ENCODE measurements at places on chromosomes 5 and 9. TPM values are rescaled to one million over a fixed set of nuclear protein-coding genes. Genes with fewer than 3 reads are reported as not detected.

GRCh38 chr5:168275940-168276339 lies 15.5 kb upstream of the WWC1 start:
- no peak for DNase-seq

GRCh38 chr5:133327946-133328401 lies 276.2 kb downstream of the HSPA4 start:
- no peak for DNase-seq

DNA sequence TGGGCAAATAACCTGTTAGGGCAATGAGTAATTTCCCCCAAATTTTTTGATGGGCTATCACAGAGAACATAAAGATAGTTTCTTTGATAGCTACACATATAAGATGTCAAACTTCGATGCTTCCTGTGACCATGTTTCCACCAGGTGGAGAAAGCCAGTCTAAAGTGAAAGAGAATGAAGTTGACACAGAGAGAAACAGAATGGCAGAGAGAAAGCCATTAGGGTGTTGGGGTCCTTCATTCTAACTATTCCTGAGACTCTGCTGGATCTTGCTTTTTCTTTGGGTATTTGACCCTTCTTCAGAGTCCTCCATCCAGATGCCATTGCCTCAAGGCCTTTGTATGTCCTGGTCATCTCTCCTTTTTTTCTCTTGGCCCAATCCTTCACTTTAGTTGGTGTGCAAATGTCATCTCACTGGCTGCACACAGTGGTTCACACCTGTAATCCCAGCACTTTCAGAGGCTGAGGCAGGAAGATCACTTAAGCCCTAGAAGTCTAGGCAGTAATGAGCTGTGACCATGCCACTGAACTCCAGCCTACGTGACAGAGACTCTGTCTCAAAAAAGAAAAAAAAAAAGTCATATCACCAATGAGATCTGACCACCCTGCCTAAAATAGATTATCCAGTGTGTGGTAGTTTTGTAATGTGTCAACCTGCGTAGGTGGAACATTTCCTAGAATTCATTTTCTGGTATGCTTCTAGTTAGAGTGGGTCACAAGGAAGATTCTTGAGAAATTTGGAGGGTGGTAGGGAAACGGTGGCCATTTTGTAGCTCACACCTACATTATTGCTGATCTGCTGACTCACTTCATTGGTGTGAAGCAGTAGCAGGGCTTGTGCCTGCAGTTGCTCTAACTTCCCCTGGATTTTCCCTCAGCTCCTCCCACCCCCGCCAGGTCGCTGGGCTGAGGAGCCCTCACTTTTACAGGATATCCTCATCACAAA lies 20.8 kb upstream of the KIF2A start:
- no peak for DNase-seq

- peak; percentile 36 for DNase-seq
Observed at GRCh38 chr9:17793713-17794622, 215.1 kb downstream of the SH3GL2 start.

- DNase-seq: no peak
Observed at GRCh38 chr9:129469988-129470316, 150.9 kb downstream of the C9orf50 start.

GRCh38 chr5:180007582-180007981 lies 64.0 kb downstream of the RNF130 start:
- no peak for DNase-seq

DNA sequence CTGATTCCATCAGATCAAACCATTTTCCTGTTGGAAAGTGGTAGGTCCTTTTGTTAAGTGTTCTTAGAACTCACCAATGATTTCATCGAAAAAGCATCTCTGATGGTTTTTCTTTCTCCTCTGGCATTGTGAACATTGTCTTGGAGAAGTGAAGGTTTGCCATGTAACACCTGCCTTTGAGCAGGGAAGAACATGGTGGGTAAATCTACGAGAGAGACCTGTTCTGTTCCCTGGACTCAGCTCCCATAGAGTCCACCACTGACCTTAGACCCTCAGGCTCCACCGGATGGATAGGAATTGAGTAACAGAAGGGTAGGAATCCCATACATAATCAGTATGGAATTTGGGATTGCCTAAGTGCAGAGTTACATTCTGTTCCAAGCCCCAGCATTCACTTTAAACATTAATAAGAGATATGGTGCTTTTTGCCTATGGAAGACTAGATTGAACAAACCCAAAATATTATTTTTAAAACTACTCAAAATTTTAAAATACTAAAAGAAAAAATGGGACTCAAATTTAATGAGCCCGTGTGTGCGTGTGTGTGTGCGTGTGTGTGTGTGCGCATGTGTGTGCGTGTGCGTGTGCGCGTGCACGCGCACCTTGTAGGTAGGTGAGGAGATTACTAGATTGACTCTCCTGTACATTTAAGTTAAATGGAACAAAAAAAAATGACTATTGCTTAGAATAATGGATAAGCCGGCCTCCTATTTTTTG lies 92.0 kb downstream of the C9orf152 start:
- no peak for DNase-seq

DNA sequence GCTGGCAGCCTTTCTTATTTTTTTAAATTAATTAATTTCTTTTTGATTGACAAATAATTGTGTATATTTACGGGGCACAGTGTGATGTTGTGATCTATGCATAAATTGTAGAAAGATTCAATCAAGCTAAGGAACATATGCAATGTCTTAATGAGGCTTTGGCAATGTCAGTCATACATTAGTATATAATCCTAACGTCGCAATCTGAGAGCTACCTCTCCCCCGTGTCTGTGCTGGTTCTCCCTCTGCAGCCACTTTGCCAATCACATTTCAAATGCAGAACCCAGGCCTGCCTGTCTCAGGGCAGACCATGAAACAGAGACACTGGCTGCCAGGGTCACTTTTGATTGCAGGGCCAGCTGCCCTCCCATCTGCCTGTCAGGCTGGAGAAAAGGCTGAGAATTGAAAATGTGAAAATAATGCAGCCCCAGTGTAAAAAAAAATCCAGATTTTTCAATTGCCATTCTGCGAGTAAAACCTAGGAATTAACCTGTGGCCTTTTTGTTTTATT lies 56.3 kb downstream of the SLC24A2 start:
- DNase-seq: no peak

- DNase-seq: no peak
Observed at GRCh38 chr5:116395226-116395625, 179.4 kb downstream of the SEMA6A start.

GRCh38 chr5:138351056-138351455 lies 1.4 kb upstream of the KDM3B start:
- no peak for DNase-seq

DNA sequence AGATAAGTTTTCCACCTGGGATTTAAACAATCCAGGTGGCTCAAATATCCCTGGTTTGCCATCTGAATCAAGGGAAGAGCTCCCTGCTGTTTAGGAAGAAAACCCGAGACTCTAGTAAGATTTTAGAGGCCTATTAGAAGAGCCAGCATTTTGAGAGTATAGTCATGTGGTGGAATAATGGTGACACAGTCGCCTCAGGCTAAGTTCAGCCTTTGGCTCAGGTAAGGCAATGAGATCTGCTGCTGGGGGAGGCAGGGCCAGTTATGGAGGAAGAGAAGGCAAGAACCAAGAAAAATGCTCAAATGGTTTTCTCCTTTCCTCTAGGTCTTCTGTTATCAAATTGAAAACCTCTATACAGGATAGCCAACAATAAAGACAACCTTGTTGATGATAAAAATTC lies 16.2 kb downstream of the RAD1 start:
- no peak for DNase-seq

- DNase-seq: no peak
Observed at GRCh38 chr9:127599550-127599891, 12.6 kb upstream of the STXBP1 start.

DNA sequence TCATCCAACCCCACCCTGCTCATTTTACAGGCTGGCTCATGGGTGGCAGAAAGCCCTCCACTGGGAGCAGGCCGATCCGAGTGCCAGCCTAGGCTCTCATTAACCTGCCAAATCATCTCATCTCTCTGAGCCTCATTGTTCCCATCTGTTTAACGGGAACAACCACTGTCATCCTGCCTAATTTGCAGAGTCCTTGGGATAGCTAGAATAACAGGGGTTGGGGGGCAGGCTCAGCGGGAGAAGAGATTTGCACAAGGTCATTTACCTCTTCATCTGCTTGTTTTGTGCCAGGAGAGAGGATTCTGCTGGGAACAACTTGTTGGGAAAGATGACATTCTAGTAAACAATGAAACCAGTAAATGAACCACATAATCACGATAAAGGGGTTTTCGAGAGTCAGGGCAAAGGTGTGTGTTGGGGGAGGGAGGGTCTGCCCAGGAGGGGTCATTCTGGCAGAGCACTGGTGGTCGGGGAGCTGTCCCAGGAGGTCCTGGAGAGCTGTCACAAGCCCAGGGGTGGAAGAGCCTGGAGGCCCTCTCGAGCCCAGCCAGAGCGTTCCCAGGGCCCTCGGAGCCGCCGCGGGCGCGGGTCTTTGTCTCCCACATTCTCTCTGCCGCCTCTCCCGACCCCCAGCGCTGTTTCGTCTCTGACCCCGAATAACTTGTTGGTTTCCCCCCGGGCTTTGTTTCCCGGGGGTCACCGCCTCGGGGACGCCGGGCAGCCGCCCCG lies 22.8 kb upstream of the NDST1 start:
- no peak for DNase-seq

DNA sequence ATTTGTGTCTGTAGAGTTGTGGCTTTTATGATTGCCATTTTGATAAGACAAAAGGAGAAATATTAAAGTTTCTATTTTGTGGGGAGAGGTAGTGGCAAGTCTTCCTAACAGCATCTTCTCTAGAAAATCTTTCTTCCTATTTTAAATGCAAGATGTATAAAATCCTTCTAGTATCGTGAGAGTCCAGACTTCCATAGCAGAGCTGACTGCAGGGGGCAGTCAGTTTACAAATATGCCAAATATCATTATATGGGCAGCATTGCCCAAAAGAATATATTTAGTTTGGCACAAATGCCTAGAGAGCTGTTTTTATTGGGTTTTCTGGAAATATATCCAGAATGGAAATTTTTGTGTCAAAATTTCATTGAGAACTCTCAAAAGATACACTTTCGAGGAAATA lies 82.1 kb upstream of the ALDH1A1 start:
- no peak for DNase-seq

- DNase-seq: no peak
Observed at GRCh38 chr9:3342159-3342777, 183.5 kb downstream of the RFX3 start.

DNA sequence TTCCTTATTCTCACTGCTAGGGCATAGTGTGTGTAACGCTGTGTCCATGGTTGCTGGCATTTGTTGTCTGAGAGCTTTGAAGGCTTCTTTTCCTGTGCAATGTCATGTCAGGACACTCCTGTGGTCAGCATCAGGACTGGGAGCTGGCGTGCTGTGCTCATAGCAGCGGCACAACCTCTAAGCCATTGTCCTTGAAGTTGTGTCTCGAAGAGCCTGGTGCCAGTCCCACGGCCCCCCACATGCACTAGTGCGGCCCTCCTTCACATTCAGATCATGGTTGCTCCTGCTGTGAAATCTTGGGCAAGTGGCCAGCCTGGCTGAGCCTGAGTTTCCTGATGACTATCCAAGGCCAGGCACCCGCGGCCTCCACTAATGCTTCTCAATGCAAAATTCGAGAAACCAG lies 32.4 kb downstream of the PDZD2 start:
- no peak for DNase-seq

GRCh38 chr9:125280945-125281344 lies 19.3 kb downstream of the GAPVD1 start:
- DNase-seq: no peak

GRCh38 chr5:161412792-161413191 lies 133.7 kb downstream of the GABRB2 start:
- no peak for DNase-seq

- DNase-seq: no peak
Observed at GRCh38 chr5:902129-902916, 9.6 kb downstream of the TRIP13 start.

Gene BTNL8
- total RNA-seq: 63.5 TPM

Gene TMEM215
- total RNA-seq: not detected

Gene FST
- 2.8 TPM for total RNA-seq

Gene MAPK9
- 41.3 TPM for total RNA-seq

Gene ITGA2
- 17.6 TPM for total RNA-seq

Gene ELOVL7
- 15.9 TPM for total RNA-seq

Gene PCDHB4
- total RNA-seq: 3.4 TPM

Gene ABLIM3
- total RNA-seq: 4.1 TPM

Gene LEAP2
- 3.8 TPM for total RNA-seq

Gene JAK2
- 17.5 TPM for total RNA-seq

Gene NR5A1
- total RNA-seq: not detected

Gene SPATA31C1
- not detected for total RNA-seq

Gene TAF11L6
- not detected for total RNA-seq

Gene PCDHGC4
- total RNA-seq: 2.6 TPM

Gene PCDHB13
- total RNA-seq: 4.3 TPM

Measured in mucosa of descending colon (tissue), 3 donors.